ENCODE measurements at places on chromosomes 6 and 20. TPM values are rescaled to one million over a fixed set of nuclear protein-coding genes. Genes with fewer than 3 reads are reported as not detected.

DNA sequence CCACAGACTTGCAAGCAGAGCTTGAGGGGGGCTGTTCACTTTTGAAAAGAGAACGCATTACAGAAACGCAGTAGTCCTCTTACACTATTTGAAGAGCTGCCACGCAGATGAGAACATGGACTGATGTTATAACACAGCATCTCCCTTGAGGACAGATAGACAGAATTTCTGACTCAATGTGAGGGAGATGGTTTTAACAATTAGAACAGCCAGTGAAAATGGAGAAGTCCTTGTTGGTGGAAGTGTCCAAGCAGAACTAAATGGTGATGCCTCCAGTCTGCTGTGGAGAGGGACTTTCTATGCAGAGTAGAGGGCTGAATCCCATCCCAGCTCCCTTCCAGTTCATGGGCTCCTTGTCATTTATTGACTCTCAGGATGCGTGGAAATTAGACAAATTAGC is 100.0 kb downstream of the RREB1 start:
- no peak for DNase-seq

GRCh38 chr20:23782366-23782983 is 31.7 kb upstream of the CST1 start:
- DNase-seq = no peak

The TCP11 gene
- not detected for total RNA-seq

- DNase-seq = no peak
Observed at GRCh38 chr6:43715056-43715788, 27.6 kb upstream of the MRPS18A start.

- no peak for DNase-seq
Observed at GRCh38 chr6:75446241-75446880, 47.2 kb downstream of the FILIP1 start.

DNA sequence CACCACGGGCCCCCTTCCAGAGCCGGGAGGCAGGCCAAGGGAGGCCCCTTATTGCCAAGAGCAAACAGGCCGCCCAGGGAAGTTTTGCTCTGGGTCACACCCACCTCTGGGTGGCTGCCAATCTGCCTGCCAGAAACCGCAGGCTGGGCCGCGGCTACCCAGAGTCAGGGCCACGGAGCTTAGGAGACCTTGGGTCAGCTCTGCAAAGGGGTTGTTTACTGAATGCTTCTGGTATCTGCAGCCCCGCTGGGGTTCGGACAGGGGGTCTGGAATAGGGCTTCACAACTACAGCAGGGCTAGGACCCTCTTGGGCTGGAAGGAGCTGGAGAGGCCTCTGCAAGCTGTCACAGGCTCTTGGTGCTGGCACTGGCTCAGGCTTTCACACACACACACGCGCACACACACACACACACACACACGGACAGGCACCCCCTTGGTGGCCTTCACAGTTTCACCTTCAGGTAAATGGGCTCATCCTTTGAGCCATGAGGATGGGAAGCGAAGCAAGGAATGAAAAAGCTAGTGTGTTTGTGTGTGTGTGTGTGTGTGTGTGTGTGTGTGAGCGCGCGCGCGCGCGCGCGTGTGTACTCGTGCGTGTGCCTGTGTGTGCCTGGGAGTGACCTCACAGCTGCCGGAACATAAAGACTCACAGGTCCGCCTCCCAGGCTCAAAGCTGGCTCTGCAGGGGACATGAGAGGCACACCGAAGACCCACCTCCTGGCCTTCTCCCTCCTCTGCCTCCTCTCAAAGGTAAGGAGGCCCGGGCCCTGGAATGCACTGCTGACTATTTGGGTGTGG is at the start of gene CCN5:
CCN5 (plus strand) TSS at position 669 of the 798 bp plus-strand sequence; CDS start at position 691, 22 bp downstream.
- DNase-seq = no peak
